ENCODE measurements at places on chromosomes 3 and 15.

DNA sequence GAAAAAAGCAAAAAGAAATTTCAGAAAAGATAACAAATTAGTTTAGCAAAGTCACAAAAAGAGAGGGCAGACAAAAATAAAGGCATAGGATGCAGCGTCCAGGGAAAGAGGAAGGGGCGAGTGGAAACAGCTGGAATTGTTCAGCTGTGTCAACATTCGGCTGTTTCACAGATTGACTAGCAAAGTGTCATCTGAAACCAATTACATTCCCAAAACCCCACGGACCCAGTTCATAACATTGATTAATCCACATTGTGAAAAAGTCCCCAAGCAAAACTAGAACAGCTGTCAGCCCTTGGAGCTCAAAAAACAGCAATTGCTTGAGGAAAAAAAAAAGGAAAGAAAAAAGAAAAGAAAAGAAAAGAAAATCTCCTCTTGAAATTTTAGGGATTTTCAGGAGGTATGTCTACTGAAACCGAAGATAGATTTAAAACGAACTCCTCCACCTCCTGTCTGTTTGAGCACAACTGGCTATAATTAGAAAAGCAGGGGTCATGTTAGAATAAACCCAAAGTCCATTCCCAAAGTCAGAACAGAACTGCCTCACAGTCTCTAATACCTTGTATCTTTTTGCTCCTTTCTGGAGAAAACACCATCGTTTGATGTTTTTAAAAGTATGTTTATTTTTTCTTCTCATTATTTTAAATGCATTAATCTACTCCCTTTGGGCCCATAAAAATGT is 159.6 kb downstream of the RORA start:
- no peak for DNase-seq

DNA sequence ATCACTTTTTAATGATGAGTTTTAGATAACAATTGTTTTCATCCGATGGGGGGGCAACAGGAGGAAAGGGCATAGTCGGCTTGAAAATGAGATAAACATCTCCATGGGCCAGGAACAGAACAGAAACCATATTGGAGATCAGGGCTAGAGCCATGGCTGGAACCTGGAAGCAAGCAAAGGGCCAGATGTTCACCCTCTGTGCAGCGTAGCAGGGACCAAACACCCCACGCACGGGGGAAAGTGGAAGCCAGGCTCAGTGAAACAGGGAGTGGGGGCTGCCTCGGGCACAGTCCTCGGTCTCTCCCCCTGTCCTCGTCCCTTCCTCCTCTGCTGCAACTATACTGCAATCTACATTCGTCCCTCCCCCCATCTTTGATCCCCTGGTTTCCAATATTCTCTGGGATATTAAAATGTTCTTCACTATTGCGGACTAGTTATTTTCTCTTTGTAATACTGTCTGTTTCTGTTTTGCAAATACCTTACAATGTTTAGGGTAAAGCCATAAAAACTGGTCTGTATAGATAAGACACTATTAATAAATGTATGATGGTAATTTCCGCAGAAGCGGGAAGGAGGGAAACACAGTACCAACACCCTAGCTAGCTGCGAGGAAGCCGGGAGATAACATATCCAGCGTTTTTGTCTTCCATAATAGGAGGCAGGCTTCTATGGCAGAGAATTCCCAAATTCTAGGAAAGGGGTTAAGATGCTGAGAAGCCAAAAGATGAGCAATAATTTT is 121.5 kb downstream of the XXYLT1 start:
- no peak for DNase-seq

GRCh38 chr15:68819495-68820294 is 1.0 kb downstream of the ANP32A start:
- DNase-seq: peak; percentile 39

DNA sequence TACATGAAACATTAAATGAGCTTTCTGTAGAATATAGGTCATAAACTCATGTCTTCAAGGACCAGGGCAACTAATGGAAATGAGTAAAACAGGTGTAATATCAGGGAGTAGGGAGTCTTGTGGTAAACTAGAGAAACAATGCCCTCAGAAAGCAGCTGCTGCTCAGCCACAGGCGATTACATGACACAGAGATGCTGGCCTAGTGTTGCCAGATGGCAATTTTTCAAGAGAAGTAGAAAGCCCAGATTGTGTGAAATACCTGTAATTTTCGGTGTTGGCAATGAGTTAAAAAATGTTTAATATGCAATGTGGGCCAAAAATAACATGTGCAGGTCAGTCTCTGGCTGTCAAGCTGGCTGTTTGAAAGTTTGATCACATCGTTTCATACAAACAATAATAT is 23.4 kb downstream of the NCEH1 start:
- peak; percentile 34 for DNase-seq

DNA sequence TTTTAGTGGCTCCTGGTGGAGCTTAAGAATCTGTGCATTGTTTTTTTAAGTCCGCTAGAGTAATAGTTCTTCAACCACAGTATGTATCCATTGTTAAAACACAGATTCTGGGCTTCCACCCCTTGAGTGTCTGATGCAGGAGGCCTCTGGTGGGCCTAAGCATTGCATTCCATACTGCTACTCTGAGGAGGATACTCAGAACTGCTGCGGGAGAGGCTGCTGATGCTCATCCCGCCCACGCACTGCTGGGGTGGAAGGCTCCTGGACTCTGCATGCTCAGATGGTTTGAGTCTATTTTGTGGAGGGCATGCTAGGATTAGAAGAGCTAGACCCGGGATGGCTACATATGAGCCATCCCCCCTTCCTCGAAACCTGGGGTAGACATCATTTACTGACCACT is 74.4 kb downstream of the THSD4 start:
- DNase-seq: no peak

DNA sequence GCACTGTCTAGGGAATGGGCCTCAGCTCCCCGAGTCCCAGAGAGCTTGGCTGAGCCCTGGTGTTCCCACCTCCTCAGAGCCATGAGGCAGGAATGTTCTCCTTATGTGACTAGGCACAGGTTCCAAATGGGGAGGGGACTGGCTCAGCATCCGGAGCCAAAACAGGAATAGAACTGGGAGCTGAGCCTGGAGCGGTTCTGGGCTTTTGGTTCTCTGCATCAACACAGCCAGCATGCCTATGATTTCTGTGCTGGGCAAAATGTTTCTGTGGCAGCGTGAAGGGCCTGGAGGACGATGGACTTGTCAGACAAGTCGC is at the start of gene FAM131A:
FAM131A (plus strand) TSS at position 202 of the 316 bp plus-strand sequence; CDS start at position 233, 31 bp downstream.
- peak; percentile 44 for DNase-seq

- DNase-seq: no peak
Measured at GRCh38 chr3:189827108-189827507, 195.9 kb downstream of the TP63 start.

GRCh38 chr3:171289291-171289690 is 170.9 kb downstream of the TNIK start:
- DNase-seq: no peak

- peak; percentile 45 for DNase-seq
Measured at GRCh38 chr15:76168237-76168984, 108.6 kb downstream of the TMEM266 start.

DNA sequence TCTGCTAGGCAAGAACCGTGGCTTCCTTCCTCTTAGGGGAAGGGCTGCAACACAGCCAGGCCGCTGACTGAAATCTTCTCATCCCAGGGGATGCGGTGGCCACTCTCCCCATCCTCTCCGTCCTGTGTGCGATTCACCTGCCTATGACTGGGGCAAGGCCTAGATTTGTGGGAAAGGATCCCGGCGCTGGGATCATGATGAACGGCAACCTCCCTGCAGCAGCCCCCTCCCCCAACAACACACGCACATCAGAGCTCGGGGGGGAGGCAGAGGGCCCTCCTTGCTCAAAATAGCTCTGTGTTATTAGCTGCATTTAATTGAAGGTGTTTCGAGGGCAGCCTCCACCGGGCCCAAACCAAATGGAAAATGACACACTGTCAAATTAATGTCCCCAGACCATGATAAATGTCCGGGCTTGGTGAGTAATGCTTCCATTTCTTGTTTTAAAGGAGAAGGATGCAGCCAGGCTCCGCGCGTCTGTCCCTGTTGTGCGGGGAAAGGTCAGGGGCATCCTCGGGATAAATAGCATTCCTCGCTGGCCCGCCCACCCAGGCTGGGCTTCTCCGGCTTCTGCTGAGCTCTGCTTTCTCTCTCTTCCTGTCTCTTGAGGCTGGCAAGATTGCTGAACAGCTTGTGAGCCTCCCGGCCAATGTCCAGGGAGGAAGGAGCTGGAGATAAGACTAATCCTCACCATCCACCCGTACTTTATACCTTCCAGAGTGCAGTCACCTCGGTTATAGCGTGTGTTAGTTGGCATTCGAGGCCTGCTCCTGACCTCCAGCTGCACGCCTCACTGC is 56.4 kb upstream of the TLE3 start:
- no peak for DNase-seq

GRCh38 chr3:30685267-30685667 is 78.9 kb downstream of the TGFBR2 start:
- DNase-seq: no peak

DNA sequence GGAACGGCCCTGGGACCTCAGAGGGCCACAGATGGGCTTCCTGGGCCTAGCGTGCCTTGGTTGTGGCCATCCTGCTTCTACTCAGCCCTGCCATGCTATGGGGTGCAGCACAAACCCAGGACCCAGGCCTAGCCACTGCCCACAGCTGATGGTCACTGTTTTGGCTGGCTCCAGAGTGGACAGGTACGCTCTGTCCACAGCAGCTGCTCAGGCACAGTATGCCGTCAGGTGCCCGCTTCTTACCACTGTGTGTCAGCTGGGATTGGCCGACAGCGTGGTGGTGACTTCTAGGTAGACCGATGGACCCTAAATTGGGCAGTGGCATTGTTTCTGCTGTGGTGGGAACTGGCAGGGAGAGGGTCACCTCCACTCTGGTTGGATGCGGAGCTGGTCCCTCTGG is 47.3 kb downstream of the KLF13 start:
- no peak for DNase-seq

DNA sequence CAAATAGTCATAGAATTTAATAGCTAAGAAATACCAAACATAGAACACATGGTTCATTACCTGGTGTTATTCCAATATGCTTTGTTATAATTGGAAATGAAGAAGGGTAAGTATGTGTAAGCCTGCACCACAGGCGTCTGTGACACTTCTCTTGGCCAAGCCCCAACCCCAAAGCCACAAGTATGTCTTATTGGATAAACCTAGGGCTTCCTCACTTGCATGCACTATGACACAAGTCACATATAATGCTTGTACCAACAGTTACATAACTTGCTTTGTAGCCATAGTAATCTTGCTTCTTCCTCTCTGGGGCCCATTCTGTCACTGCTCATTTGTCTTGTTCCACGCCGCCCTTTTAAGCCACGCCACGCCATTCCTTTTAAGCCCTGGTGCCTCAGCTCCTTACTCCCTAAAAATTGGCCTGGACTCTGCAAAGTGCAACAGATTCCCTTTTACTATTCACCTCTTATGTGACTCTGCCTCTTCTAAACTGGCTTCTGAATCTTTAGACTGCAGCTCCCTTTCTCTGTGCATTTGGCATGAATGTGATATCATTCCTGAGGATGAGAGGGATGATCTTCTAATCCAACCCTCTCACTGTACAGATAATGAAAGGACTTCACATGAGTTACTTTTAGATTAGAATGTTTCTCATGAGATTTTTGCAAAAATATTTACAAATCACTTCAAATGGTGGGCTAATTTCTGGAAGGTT is 48.1 kb upstream of the EPHA3 start:
- DNase-seq: no peak

- DNase-seq: no peak
Measured at GRCh38 chr15:39315206-39315850, 265.6 kb upstream of the THBS1 start.

All from NCI-H1694 treated with DMSO at 0.1 percent for 48 hours (cell line).